ENCODE measurements at places on chromosomes 5 and 9.

GRCh38 chr9:129720865-129721545, 31.8 kb downstream of the PTGES start:
- DNase-seq, result no peak

DNA sequence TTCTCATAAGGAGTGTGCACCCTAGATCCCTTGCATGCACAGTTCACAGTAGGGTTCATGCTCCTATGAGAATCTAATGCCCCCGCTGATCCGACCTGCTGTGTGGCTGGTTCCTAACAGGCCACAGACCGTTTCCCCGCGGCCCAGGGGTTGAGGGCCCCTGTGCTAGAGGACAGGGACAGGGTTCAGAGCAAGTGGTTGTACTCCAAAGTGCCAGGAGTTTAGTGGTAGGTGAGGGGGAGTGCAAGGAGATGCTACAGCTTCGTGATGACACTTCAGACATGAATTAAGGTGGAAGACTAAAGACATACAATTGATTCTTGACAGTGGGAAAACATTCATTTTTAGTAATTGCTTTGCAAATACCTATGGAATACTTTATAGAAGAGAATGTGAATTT, 40.5 kb downstream of the SNX24 start:
- no peak for DNase-seq

GRCh38 chr5:125579182-125579581, 832.7 kb upstream of the ZNF608 start:
- DNase-seq, result no peak

GRCh38 chr5:139686706-139687441, 38.7 kb downstream of the CXXC5 start:
- no peak for DNase-seq

DNA sequence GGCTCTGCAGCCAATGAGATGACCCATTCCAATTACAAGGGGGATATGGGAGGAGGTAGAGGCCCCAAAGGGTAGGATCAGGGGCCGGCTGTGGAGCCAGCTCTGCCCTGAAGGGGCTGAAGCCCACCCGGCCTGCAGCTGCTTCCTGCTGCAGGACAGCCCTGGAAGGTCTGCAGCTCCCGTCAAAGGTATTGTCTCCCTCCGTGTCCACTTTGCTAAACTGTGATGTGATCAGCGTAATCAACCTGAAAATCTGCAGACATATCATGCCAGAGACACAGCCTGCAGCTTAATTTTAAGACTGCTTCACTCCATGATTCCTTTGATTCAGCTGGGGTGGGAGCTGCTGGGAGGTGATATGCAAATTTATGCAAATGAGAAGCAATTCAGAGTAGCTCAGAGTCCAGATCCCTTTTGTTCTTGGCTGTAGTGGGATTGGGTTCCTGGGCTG, 90.7 kb downstream of the GADD45G start:
- DNase-seq, result no peak

DNA sequence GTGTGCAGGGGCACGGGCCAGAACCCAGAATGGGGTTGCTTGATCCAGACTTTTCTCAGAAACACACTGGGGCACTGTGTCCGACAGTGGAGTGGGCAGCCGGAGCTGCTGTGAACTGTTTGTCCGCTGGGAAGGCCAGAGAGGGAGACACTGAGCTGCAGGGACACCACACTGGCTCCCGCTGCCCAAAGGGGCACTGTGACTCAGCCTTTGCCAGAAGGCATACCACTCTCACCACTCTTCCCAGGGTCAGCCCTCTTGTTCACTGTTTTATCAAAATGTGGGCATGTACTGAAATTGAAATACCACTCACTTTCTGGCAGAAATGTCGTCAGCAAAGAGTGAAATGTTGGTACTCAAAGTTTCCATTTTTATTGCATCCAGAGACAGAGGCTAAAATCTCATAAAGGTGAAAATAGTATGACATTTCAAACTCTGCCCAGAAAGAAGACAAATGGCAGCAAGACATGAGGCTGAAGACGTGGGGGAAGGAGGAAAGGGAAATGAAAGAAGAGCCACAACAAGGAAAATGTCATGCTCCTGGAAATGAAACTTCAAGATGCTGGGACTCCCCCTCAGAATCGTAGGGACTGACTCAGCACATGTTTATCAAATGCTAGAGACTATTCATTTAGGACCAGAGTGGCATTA, 4.5 kb upstream of the IL7R start:
- DNase-seq, result no peak

DNA sequence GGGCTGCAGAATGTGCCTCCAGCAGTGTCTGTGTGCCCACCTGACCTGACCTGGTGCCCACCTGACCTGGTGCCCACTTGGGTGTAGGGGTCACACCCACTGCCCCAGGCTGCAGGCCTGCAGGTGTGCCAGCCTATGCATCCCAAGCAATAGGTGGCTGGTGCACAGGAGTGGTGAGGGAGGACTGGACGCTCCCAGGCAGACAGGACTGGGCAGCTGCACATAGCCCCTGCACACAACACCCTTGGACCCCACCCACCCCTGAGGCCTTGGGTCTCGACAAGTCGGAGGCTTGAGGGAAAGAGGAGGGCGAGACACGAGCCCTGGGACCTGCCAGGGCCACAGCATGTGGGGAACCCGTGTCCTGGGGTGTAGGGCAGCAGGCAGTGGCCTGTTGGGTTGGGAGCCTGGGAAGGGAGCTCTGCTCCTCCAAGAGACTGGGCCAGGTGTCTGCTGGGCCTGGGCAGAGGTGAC, 10.8 kb upstream of the NRARP start:
- no peak for DNase-seq

DNA sequence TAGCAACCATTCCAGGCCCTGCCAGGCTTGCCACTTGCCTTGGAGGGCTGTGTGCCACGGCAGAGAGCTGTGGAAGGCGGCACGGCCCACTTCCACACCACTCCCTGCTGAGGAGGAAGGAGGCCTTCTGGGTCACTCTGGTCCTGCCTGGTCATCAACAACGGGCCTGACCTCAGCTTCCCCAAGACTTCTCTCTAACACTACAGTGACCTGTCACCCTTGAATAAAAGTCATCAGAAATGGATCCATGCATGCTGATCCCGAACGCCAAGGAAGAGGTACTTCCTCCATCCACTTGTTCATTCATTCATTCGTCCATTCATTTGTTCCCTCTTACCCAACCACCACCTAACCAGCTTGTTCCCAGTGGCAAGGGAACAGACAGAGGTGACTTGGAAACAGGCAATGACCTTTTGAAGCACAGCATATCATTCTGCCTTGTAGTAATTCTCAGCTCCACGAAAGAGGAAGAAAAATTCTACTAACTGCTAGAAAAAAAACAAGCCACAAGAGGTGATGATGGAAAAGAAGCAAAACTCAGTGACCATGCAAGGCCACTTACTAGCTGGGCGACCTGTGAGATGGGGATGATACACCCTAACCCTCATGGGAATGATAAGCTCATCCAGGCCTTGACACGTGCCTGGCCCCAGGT, 58.6 kb downstream of the STK10 start:
- DNase-seq, result no peak

GRCh38 chr9:89714321-89714720, 109.5 kb downstream of the GADD45G start:
- peak; percentile 52 for DNase-seq

DNA sequence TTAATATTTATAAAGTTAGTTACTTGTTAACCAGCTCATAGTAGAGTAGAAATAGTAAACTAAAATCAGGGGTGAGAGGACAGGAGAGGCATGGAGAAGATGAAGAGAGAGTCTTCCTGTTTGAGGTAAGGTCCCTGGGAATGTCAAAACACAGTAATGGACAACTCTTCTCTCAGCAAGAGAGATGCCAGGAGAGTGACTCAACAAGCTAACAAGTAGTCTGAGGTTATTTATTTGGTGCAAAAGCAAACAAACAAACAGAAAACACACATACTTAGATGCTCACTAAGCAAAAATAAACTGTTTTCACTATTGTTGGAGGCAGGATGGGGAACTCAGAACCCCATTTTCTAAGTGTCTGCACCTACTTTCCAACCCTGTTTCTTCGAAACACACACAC, 333.2 kb upstream of the RFX3 start:
- peak; percentile 47 for DNase-seq

GRCh38 chr9:78549711-78550110, 252.8 kb downstream of the PSAT1 start:
- no peak for DNase-seq

- no peak for DNase-seq
Observed at GRCh38 chr9:79215821-79216220, 355.9 kb upstream of the TLE4 start.

- DNase-seq, result no peak
Observed at GRCh38 chr5:79811081-79811480, 121.4 kb downstream of the CMYA5 start.

DNA sequence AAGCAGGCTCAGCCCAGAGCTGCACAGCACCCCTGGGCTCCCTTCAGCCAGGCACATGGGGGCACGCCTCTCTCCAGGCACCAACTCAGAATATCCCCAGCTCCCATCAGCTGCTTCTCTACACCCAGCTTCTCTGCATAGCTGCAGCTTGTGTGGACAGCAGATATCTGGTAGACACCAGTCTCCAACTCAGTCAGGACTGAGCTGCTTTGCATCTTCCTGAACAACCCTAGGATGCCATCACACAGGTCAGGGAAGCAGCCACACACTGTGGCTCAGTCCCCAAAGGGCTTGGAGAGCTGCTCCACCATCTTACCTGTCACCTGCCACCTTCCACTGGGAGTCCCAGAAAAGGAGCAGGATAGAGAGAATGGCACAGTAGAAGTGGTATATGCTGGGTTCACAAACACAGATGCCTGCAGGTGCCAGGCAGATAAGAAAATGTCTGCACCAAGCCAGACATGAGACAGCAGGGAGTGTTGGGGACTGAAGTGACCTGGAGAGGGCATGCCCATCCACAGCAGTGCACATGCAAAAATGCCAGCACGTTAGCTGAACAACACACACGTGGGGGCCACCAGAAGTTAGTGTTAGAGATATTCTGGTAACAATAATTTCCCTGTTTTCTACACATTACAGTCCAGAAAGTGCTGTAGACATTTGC, 42.0 kb downstream of the THBS4 start:
- DNase-seq, result no peak

DNA sequence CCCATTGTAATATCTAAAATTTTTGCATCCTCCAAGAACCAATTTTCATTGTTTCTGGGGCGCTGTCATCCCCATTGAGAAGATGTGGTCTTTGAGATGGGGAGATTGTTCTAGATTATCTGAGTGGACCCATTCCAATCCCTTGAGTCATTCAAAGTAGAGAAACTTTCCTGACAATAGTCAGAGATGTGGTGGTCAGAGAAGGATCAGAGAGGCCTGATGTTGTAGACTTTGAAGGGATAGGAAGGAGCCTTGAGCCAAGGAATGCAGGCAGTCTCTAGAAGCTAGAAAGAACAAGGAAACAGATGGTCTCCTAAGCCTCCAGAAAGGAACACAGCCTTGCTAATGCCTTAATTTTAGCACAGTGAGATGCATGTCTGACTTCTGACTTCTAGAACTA, 80.4 kb downstream of the TEK start:
- DNase-seq, result no peak

DNA sequence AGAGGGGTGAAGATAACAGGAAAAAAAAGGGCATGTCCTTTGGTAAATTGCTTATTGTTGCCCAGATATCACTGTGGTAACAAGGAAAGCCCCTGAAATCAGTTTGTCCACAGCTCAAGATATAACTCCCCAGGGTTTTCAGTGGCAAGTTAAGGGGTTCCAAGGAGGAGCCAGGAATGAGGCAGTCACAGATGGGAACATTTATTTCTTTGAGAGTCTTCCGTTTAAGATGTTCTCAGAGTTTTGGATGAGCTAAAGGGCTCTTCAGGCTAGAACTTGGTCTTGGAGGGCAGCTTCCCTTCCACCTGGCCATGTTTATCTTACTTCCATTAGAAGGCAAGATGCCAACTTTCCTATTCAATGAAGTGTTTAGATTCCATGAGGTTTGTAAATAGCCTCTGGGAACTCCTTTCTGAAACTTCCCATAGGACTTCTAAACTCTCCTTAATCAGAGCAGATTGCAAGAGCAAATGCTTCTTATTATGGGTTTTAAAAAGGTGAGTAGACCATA, 277.6 kb upstream of the TNC start:
- no peak for DNase-seq

DNA sequence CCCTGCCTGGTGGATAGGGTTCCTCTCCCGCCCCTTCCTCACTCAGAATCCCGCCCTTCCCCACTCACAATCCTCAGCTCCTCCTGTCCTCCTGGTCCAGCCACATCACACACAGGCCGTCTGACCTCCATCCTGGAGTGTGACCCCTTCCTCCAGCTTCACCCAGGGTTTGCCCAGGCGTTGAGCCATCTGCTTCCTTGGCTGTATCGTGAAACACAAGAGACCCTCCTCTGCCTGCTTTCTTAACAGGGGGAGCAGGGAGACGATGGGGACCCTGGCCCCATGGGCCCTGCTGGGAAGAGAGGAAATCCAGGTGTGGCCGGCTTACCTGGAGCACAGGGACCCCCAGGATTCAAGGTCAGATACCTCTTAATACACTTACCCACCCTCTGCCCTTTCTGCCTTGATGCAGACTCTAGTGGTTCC, 32.3 kb upstream of the ORM1 start:
- no peak for DNase-seq

GRCh38 chr9:120729791-120730241, 15.5 kb upstream of the MEGF9 start:
- no peak for DNase-seq

- no peak for DNase-seq
Observed at GRCh38 chr5:137960819-137961218, 71.6 kb downstream of the PKD2L2 start.

DNA sequence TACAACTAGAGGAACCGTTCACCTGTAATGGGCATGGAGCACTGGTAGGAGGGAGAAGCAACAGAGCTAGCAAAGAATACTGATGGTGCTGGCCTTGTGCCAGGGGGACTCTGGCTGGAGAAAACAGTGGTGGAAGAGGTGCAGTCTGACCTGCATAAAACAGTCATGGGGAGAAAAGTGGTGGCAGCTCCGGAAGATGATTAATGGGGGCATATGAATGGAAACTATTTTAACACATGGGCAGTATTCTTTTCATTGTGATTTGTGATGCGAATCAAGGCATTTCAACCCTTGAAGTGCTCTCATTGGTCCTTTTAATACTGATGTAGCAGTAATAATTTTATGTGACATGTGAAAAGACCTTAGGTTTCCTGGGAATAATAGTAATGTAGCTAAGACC, 219.6 kb downstream of the ADAMTS6 start:
- no peak for DNase-seq

GRCh38 chr5:6464441-6464840, 15.8 kb downstream of the UBE2QL1 start:
- DNase-seq, result no peak

DNA sequence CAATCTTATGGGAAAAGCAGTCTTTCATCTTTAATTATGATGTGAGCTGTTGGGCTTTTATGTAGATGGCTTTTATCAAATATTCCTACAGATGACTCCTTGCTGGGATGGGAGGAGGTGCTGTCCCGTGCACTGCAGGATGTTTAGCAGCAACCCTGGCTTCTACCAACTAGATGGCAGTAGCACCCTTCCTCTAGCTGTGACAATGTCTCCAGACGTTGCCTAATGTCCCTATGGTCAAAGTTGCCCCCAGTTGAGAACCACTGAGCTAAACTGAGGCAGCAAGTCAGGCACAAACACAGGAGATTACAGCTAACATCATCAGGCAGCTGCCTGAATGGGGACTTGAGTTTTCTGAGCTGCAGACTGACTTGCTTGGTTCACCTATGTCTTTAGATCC, 401.9 kb upstream of the PDE4D start:
- DNase-seq, result peak; percentile 20

All from fibroblast of villous mesenchyme (primary cell).